ENCODE measurements at places on chromosomes 7 and 10.
A peak's percentile ranks its signal among the peaks of the same experiment; 100 is the strongest.

- DNase-seq: no peak
Measured at GRCh38 chr10:30057421-30057841, 2.0 kb downstream of the JCAD start.

DNA sequence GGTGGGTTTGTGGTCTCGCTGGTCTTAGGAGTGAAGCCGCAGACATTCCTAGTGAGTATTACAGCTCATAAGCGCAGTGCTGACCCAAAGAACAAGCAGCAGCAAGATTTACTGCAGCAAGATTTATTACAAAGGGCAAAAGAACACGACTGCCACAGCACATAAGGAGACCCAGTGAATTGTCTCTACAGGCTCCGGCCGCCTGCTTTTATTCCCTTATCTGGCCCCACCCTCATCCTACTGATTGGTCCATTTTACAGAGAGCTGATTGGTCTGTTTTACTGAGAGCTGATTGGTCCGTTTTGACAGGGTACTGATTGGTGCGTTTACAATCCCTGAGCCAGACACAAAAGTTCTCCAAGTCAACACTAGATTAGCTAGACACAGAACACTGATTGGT, 82.1 kb downstream of the VIPR2 start:
- no peak for DNase-seq

GRCh38 chr7:121373177-121373576, 22.9 kb downstream of the FAM3C start:
- DNase-seq: no peak

GRCh38 chr10:7670157-7670556, 3.4 kb upstream of the ITIH5 start:
- no peak for DNase-seq

DNA sequence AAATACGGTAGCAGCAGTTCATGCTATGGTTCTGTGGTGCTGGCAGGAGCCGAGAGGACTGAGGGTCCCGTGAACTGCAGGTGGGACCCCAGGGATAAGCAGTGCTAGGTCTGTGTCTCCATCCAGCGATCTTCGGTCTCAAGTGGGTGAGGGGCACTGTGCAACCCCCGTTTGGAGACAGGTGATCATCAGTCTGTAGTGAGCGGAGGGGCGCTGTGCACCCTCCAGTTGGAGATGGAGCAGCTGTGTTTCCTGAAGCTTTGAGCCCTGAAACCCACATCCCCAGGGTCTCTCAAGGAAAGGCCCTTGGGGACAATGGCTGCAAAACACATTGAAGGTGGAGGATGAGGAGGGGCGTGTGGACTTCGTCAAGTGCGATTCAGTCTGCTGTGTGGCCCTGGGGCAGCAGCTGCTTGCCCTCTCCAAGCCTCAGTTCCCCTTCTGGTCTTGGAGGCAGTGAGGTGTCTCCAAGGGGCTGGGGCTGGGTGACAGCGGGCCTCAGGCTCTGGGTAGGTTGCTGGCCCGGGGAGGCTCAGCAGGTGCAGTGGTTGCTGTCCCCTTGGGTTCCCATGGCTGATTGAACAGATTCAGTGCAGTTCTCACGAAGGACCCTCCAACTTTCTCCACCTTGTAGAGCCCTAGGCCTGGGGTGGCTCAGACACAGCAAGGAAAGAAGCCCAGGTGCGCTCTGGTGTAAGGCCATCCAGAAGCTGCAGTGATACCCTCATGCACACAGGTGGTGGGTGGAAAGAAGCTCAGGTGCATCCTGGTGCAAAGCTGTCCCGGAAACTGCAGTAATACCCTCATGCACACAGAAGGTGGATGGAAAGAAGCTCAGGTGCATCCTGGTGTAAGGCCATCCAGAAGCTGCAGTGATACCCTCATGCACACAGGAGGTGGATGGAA, 160.6 kb downstream of the ADARB2 start:
- no peak for DNase-seq

GRCh38 chr10:72935361-72935760, 19.2 kb downstream of the PLA2G12B start:
- no peak for DNase-seq

GRCh38 chr7:85061456-85061855, 125.4 kb downstream of the SEMA3D start:
- no peak for DNase-seq

DNA sequence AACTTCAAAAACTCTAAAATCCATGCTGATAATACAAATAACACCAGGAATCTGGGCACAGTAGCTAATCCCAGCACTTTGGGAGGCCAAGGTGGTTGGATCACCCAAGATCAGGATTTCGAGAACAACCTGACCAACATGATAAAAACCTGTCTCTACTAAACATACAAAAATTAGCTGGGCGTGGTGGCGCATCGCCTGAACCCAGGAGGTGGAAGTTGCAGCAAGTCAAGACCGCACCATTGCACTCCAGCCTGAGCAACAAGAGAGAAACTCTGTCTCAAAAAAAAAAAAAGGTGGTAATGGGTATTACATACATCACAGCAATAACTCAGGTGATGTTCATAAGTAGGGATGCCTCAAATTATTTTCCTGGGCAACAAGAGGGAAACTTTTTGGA, 315.0 kb upstream of the MEOX2 start:
- DNase-seq: no peak

DNA sequence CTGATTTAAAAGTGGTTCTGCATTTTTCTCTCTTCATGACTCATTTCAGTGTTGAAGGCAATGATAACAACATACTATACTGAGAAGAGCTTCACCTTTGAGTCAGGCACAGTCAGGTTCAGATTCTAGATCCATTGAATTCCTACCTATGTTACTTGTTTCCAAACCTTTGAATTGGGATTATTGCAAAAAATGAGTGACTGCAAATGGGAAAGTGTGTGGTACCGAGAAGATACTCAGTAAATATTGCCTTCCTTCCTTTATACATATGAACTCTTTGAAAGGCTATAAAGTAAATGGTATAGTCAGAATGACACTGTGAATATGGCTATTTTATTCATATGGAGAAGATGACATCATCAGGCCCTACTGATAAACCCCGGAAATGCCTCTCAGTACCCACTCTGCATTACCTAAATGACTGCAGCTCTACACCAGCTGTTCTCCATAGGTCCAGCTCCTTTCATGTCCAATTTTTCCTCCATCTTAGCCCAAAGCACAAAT, 66.7 kb upstream of the FGL2 start:
- DNase-seq: peak; percentile 38

GRCh38 chr7:70344726-70345125, 746.5 kb downstream of the AUTS2 start:
- DNase-seq: no peak

DNA sequence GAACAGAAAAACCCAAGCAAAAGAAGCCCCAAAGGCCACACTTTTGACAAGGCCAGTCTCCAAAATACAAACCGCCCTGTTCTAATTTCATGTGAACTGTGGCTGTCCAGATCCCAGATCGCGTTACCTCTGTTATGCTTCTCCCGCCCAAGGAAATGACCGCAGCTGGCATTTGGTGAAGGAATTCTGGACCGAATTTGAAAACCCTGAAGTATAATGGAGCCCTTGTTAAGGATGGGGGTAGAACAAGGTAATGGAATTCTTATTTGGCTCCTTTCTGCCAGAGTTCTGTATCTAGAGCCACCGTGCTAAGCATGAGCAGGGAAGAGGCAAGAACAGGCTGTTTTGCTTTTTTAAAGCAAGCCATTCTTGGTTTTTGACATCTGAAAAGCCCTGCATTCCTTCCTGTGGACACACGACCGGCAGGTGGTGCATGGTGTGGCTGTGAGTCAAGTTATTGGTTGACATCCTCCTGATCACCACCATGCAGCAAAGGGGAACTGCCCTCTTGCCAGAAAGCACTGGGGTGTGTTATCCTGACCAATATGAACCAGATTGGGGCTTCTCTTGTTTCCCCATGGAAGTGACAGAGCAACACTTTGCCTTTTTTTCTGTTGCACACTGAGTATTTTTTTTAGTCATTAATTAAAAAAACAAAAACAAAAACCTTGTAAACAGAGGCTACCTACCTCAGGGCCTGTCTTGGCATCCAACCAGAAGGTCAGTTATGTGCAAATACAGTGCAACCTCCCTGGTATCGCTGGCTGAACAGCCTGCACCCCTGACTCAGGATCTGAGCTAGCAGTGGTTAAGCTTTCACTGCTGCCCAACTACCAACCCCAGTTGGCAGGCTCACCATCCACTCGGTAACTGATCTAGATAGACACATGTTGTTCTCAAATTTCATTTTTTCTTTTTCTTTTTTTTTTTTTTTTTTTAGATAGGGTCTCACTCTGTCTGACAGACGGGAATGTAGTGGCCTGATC, 14.2 kb downstream of the UCMA start:
- peak; percentile 33 for DNase-seq

DNA sequence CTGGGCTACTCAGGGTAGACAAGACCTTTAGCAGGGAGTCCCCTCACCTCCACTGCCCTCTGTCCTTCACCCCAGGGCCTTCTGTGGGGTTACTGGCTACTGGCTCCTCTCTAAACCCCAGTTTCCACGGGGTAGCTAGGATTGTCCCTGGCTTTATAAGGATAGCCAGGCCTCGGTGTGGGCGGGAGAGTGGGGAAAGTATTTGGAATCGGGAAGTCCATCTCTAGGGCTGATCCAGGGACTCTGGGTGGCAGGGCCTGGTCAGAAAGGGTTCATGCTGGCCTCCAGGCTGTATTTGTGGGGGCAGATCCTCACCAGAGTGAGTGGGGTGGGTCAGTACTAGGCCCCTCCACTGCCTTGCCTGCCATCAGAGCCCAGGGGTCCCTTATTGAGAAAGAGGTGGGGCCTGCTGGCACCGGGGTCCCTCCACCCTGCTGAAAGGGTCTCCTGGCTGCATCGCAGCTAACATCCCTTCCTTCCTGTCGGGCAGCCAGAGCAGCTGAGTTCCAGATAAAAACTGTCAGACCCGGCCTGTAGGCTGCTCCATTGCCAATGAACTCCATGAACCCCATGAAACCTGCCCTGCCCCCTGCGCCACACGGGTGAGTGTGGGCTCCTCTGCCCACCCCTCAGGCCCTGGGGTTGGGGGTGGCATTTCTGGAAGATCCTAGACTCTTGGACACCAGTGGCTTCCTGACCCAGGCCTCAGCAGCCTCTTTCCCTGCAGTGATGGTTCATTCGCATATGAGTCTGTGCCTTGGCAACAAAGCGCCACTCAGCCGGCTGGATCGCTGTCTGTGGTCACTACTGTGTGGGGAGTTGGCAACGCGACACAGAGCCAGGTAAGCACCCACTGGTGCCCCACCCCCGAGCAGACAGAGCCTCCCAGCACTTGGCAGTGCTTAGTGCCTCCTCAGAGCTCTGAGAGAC, 7.3 kb downstream of the ZMIZ2 start:
- DNase-seq: no peak

- no peak for DNase-seq
Measured at GRCh38 chr10:34033078-34033477, 698.6 kb upstream of the NRP1 start.

DNA sequence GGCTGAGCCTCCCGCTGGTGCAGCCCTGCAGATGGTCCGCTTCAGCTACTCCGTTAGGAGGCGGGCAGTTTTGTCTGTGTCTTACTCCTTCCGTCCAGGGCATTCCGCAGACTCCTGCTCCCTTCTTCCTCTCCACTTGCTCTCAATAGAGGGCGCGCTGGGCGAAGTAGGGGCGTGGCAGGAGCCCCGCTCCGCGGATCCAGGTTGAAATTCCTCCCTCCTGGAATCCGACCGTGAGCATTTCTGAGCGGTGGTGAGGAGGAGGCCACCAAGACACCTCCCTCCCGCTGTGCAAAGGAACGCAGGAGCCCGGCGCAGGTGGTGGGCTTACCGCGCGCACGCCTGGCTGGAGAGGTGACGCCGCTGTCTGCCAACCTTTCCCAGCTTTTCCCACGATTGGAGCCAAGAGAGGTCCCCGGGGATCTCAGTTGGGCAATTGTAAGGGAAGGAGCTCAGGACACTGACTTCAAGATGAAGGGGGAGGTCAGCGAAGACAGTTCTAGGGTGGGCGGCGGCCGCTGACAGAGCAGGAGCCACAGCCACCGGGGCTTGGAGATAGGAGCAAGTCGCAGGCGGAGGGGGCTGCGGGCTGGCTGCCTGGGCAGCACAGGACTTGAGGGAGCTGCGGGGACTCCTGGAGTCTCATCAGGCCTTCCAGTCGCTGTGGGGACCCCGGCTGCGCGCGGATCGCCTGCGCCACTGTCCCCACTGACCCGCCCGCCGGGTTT, 1011.3 kb downstream of the XPNPEP1 start:
- peak; percentile 5 for DNase-seq

DNA sequence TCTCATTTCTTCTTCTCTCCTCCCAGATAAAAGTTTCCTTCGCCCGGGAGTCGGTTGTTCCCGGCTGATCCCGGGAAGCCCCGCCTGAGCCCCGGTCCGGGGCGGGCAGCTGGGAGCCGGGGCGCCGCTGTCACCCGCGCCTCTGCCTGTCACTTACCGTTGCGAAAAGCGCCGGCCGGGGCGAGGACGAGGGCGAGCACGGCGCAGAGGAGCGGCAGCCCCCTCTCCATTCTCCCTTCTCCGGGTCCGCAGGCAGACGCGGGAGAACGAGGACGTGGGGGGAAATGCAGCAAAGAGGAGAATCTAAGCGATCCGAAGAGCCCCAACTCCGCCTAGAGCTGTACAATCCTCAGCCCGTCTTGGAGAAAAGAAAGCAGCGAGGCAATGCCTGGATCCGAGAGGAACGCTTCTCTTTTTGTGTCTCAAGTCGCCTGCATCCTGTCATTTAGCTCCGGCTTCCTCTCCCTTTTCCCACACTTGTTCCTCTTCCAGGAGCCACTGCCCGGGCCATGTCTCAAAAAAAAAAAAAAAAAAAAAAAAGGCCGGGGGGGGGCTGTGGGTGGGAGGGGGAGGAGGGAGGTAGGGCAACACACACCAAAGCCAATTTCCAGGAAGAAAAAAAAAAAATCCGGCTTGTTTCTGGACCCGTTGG, at the start of gene NRP1:
NRP1 (minus strand) TSS at position 515 of the 652 bp plus-strand sequence; CDS start at position 230, 285 bp downstream.
- peak; percentile 27 for DNase-seq

DNA sequence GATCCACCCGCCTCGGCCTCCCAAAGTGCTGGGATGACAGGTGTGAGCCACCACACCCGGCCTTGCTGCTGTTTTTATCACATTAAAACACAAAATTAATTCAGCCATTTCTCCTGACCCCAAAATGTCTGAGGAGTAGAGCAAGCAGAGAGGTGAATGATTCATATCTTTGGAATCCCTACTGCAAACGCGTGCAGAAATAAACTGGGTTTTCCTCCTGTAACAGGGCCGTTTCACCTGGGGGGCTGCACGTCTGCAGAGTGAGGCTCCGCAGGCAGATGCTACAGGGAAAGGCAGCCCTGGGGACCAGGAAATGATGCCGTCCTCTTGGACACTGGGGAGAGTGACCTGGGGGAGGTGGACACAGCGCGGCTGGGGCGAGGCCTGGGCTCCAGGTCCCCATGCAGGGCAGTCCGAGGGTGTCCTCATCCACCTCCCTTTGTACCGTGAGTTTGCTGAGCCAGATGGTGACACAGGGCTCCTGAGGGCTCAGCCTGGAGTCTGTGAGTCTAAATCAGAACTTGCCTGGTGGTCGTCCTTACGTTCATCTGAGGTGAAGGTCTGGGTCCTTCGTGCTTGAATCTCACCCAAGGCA, 41.9 kb downstream of the PDGFA start:
- no peak for DNase-seq

DNA sequence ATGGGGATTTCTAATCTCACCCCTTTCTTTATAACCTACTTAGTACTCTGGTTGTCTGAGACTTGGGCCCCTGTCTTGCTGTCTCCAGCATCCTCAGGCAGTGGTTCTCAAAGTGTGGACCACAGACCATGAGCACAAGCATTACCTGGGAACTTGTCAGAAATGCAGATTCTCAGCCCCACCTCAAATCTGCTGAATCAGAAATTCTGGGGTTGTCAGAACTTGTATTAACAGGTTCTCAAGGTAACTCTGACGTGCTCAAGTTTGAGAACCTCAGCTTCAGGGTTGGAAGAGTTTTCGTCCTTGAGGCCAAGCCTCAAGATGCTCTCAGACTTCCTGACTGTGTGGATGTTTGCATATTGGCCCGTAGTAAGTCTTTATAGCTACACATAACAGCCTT, 97.4 kb downstream of the REEP3 start:
- DNase-seq: no peak

GRCh38 chr7:22672846-22673680, 53.9 kb upstream of the IL6 start:
- DNase-seq: no peak

Measured in activated CD4-positive, alpha-beta T cell treated with anti-CD3 and anti-CD28 coated beads for 36 hours (primary cell).